ENCODE measurements at places on chromosomes 2 and 18.

DNA sequence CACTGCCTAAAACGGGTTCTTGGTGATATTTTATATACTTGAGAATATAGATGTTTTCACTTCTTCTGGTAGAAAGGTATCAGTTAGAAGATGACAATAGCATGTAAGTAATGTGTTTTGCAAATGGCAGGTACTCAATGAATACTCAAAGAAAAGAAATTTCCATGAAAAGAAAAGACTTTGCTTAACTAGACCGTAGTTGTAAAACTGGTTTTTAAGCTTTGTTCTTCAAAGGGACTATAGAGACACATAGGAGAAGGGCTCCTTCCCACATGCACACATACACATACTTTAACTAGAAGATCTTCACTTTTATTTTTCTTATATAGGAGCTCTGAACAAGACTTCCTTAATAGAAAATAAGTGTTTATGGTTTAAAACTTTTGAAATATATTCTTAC, 215.3 kb upstream of the RND3 start:
- no peak for ATAC-seq

DNA sequence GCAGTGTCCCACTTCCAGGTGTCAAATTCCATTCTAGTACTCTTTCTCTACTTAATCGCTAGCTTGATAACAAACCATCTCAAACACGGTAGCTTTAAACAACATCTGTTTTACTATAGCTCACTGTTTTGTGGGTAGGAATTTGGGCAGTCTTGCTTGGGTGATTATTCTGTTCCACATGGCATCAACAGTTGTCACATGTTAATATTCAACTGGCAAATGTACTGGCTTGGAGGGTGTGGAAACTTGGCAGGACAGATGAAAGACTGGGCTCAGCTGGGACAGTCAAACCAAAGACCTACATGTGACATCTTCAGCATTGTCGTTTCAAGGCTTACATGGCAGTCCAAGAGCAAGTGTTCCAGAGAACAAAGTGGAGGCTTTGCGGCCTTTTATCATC, 241.8 kb downstream of the PTH2R start:
- no peak for ATAC-seq

DNA sequence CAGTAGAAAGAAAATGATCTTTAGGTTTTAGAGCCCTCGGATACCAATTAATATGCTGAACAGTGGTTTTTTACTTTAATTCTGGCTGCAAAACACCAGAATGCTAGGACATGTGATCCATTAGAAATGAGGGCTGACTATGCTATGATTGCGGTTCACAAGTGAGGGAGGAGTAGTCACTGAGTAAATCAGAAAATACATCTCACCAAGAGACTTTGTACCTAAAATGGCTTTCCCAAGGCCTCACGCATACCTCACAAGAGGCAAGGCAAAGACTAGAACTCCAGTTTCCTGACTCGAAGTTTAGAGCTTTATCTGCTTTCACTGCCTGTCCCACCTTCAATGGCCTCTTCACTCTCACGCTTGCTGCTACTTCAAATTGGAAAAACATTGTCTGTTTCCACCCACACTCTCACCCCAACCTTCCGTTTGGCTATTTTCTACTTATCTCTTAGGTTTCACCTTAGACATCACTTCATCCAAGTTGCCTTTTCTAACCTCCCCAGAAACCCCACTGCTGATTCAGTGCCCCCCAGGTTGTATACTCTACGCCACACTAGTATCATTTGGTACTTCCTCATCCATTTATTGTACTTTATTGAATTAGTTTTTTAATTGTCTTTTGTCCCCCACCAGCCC, 5.1 kb upstream of the MBD2 start:
- ATAC-seq: no peak

GRCh38 chr18:79458917-79459803, 63.4 kb downstream of the NFATC1 start:
- no peak for ATAC-seq

DNA sequence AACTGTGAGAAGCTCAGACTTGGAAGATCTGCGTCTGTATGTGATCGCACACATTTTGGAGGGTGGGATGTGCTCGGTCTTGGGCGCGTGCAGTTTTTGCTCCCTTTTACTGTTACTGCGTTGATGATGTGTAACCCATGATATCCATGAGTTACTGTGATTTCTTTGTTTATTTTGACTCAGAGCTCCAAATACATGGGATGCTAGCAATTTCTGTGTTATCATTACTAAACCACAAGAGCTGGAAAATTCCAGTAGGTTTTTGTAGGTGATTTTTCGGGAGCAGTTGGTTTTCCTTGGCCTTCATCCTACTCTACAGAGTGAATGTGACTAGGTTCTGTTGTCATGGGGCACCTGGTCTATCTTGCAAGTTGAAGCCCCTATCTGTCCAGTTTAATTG, 124.2 kb downstream of the AGAP1 start:
- no peak for ATAC-seq

- no peak for ATAC-seq
Measured at GRCh38 chr18:1481577-1481976, 576.9 kb downstream of the ADCYAP1 start.

- ATAC-seq: no peak
Measured at GRCh38 chr2:45390441-45390840, 220.6 kb downstream of the SRBD1 start.

DNA sequence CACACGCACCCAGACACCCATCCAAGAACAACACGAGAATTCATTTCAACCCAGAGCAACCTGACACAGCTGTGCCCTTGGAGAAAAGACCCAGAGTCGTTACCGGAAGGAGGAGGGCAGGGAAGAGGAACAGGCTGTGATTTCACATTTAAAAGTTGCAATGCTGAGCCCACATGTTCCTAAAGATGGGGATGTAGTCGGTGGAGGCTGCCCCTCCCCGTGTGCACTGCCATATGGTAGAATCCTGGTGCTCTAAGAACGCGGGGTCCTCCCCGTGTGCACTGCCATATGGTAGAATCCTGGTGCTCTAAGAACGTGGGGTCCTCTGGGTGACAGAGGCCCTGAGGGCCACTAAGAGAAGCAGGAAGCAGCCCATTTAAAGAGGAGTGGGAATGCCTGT, 10.9 kb downstream of the MTERF4 start:
- no peak for ATAC-seq

DNA sequence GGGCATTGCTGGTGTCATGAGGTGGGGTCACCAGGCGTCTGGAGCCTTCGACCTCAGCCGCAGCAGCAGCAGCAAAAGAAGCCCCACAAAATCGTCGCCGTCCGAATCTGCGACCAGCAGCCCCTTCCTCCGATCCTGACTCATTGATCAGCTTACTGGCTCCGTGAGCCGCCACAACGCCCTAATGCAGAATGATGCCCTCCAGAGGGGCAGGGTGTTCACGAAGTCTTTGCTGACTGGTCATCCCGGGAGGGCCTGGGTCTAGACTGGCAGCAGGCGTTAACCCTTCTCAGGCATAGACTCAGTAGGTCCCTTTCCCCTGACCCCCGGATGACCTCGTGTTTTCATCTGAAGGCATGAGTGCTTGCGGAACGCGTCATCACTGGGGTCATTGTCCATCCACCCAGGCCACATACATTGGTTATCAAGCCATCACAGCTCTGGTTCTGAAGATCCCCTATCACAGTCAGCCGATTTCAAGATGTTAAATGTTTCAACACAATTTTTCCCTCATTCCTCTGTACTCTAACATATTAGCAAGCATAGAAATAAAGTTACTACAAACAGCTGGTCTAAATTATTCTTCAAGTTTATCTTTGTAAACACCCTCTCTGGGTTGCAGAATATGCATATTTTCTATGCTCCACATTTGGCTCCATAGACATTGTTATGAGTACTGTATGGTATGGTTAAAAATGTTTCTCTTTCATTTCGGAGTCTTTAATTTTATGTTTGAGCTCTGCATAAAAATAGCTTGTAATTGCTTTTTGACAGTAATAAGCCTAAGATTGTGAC, 83.3 kb upstream of the SALL3 start:
- ATAC-seq: no peak

DNA sequence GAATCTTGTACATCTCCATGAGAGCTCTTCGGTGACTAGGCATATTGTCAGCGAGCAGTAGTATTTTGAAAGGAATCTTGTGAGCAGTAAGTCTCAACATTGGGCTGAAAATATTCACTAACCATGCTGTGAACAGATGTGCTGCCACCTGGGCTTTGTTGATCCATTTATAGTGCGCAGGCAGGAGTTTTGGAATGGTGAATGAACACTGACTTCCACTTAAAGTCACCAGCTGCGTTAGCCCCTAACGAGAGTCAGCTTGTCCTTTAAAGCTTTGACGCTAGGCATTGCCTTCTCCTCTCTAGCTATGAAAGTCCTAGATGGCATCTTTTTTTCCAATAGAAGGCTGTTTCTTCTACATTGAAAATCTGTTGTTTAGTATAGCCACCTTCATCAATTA, 4.1 kb downstream of the ASB1 start:
- no peak for ATAC-seq

DNA sequence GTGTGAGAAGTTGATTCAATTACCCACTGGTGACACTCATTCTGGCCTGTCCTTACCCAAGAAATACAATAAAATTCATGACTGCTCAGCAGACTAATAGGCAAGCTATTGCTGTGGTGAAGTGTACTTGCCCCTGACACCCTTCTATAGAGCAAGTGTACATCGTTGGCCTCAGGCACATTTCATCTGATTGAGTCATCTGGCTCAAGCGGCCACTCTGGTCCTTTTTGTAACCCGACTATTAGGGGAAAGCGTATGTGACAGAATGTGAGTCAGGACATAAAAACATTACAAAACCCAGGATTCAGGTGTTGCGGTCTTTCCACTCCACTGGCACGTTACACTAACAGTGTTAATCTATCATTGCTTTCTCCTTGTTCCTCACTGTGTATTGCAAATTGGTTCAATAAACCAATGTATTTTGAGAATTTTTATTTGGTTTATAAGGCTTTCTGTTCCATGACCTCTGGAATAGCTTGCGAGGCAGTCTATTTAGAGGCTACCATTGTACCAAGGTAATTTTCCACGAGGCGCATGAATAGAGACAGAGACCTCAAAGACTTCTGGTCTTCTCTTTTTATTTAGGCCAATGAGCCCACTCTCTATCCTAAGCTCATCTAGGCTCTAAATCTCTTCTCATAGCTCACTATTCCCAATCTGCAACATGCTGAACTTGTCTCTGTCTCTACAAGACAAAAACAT, 10.2 kb upstream of the TTC32 start:
- ATAC-seq: peak; percentile 63

DNA sequence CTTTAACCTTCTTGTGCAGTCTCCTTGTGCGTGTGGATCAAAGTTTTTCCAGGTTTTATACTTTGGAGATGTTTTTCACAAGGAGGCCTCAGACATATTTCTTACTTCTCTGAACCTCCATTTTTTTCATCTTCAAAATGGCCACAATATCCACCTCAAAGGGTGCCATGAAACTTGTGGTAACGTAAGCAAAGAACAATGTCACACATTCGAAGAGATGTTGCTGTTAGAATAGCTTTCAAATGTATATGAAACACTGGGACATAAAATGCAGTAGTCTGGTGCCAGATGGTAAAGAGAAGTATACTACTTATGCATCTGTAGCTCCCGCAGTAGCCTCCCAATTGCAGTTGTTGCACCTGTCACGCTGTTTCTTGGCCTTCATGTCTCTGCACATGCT, 2.6 kb upstream of the KRCC1 start:
- ATAC-seq: no peak

DNA sequence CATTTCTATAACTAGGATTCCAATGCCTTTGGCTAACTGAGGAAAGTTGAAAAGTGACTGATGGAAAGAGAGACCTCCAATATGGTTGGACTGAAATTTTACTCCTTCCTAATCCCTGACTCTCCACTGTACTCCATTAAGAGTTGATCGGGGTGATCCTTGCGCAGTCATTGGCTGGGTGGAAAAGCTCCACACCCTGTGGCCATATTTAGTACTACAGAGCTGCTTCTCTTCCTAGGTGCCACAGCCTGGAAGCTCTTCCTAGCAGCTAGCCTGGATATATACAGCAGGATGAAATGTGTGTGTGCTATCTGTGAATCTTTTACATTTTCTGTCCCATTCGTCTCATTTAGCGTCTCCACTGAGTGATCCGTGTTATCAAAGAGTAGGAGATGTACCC, 71.2 kb downstream of the MEP1B start:
- peak; percentile 52 for ATAC-seq

- peak; percentile 85 for ATAC-seq
Measured at GRCh38 chr2:85266146-85267041, 61.4 kb downstream of the TGOLN2 start.

DNA sequence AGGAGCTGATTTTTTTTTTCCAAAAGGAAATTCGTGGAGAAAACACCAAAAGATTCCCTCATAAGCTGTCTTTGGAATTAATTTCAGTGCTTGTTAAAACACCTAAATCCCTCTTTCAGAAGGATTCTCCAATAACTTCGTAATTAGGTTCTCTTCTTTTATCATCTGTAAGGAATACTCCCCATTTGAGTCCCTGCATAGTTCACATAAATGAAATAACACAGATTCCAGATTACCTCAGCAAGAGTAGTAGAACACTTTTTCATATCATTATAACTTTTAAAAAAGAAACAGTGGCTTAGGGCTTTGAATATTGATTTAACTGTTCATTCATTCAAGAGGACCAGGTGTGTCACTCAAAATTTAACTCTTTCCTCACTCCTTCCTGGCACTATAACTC, 55.5 kb downstream of the ARHGAP28 start:
- ATAC-seq: peak; percentile 48

DNA sequence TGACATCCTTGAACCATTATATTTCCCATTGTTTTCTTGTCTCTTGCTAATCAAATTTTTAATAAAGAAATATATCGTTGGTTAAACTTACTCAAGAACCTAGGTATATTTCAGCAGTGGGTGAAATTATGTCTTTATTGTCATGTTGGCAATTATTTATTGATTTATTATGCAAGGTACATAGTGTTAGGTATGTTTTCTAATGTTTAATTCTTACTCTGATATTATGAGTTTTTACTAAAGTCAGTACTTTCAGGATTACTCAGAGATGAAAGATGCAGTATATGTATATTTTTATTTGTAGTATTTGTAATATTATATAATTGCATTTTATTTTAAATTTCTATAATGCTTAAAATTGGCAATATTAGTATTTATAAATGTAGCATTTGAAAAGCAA, 46.9 kb downstream of the PSMD14 start:
- no peak for ATAC-seq

DNA sequence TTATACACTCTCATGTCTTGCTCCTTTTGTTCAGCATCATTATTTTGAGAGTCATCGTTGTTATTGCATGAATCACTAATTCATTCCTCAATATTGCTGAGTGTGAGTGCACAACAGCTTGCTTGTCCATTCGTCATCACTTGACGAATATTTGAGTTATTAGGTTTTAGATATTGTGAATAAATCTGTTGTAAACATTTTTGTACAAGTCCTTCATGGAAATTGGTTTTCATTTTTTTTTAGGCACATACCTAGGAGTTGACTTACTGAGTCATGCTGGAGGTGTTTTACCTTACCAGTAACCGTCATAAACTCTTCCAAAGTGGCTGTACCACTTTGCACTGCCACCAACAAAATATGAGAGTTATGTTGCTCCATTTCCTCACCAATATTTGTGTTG, 84.2 kb upstream of the NCK2 start:
- no peak for ATAC-seq

All from SK-N-SH treated with all-trans-retinoic acid at 6 μM for 48 hours (cell line).